ENCODE measurements at places on chromosomes 11 and 22.

- no peak for DNase-seq
Observed at GRCh38 chr11:69562816-69563215, 78.1 kb upstream of the CCND1 start.

GRCh38 chr11:3932698-3933097 lies 77.2 kb downstream of the STIM1 start:
- no peak for DNase-seq

DNA sequence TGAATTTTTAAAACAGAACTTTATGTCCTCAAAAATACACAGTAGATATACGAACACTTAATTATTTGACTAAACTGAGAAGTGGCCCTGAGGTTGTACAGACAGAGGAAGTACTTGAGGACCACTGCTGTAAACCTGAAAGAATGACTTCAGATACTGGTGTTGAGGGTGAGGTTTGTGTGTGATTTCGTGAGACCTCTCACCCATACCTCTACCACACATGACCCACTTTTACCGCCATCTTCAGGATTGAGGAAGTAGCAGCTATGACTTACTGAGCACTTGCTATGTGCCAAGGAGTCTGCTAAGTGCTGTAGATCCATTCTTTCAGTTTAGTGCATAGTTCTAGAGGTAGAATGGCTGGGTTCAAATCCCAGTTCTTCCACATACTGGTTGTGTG lies 21.9 kb downstream of the MMP13 start:
- DNase-seq: no peak

- no peak for DNase-seq
Observed at GRCh38 chr11:2319791-2320472, 18.1 kb downstream of the TSPAN32 start.

- DNase-seq: no peak
Observed at GRCh38 chr11:97048481-97048880, 658.7 kb downstream of the JRKL start.

- DNase-seq: no peak
Observed at GRCh38 chr11:65766535-65766934, 14.2 kb downstream of the AP5B1 start.

Data from C1 segment of cervical spinal cord (tissue), 14 donors.